ENCODE measurements at places on chromosomes 13 and 19.

GRCh38 chr19:17289489-17289888 lies 7.8 kb downstream of the ANKLE1 start:
- peak; percentile 54 for DNase-seq

GRCh38 chr19:342128-342455 lies 2.5 kb downstream of the MIER2 start:
- DNase-seq, result no peak

DNA sequence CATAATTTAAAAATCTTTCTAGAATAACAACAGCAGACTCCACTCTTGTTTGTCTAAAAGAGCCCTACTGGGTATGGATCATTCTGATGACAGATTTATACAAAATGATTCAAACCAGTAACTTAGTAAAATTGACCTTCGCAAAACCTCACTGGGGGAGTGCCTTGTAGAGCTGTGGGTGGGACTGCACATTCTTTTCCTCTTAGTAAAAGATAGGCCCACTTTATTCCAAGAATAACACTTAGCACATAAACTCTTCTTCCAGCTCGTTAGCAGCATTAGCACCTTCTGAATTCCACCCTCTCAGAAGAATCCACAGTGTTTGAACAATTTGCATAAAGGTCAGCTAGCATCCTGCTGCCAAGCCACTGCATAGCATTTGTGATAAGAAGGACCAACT lies 106.8 kb downstream of the STOML3 start:
- DNase-seq, result no peak

DNA sequence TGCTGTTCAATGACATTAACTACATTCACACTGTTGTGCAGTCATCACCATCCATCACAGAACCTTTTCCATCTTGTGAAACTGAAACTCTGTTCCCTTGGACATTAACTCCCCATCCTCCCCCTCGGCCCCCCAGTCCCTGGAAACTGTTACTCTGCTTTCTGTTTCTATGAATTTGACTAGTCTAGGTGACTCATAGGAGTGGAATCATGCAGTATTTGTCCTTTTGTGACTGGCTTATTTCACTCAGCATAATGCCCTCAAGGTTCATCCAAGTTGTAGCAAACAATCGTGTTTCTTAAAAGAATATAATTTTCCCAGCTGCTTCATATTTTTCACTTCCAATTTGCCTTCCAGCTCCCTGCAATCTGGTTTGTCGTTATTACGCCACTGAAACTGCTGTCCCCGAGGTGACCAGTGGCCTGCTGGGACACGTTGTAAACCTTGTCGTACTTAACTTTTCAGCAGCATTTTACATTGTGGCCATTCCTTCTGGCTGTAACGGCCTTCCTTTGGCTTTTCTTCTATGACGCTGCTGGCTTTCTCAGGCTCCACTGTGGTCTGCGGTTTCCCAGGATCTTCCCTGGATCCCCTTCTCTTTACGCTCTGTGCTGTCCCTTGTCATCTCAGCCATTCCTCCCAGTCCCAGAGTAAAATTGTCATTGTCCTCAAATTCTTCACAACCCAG lies 74.0 kb downstream of the DHRS12 start:
- no peak for DNase-seq

DNA sequence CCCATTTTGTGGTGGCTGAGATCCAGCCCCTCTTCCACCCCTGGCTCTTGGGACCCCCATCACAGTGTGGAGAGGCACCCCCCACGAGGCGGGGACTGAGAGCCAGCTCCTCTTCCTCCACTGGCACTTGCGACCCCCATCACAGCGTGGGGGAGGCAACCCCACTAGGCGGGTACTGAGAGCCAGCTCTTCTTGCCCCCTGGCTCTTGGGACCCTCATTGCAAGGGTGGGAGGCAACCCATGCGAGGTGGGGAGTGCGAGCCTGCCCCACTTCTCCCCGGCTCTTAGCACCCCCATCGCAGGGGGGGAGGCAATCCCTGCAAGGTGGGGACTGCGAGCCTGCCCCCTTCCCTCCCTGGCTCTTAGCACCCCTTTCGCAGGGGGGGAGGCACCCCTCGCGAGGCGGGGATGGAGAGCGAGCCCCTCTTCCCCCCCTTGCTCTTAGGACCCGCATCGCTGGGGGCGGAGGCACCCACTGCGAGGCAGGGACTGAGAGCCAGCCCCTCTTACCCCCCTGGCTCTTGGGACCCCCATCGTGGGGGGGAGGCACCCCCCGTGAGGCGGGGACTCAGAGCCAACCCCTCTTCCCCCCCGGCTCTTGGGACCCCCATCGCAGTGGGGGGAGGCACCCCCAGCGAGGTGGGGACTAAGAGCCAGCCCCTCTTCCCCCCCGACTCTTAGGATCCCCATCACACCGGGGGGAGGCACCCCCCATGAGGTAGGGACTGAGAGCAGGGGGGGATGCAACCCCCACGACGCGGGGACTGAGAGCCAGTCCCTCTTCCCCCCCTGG lies 364.6 kb upstream of the SPRY2 start:
- no peak for DNase-seq

DNA sequence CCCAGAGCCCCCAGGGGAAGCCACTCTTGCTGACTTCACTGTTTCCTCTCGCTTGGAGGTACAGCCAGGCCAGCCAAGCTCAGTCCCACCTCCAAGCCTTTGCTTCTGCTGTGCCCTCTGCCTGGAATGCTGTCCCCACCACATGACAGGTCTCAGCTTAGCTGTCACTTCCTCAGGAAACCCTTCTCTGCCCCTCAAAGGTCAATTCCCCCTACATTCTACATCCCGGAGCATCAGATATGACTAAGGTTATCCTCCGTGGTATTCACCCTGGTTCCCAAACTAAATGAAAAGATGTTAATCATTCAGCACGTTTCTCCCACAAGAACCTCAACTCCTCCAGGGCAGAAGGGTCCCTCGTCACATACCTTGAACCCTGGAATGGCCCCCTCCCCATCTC lies 53.5 kb downstream of the PTPRS start:
- DNase-seq, result no peak

GRCh38 chr19:56217039-56217949 lies 15.2 kb downstream of the ZSCAN5C start:
- no peak for DNase-seq

- DNase-seq, result no peak
These were observed 7.2 kb downstream of the CIC start for GRCh38 chr19:42276284-42276683.

GRCh38 chr19:54209811-54210494 lies 9.3 kb downstream of the RPS9 start:
- DNase-seq, result no peak

GRCh38 chr19:3224346-3225168 lies at the start of gene CELF5:
CELF5 (plus strand) TSS chr19:3224661; CDS start chr19:3224740, 79 bp downstream.
- DNase-seq, result peak; percentile 69

DNA sequence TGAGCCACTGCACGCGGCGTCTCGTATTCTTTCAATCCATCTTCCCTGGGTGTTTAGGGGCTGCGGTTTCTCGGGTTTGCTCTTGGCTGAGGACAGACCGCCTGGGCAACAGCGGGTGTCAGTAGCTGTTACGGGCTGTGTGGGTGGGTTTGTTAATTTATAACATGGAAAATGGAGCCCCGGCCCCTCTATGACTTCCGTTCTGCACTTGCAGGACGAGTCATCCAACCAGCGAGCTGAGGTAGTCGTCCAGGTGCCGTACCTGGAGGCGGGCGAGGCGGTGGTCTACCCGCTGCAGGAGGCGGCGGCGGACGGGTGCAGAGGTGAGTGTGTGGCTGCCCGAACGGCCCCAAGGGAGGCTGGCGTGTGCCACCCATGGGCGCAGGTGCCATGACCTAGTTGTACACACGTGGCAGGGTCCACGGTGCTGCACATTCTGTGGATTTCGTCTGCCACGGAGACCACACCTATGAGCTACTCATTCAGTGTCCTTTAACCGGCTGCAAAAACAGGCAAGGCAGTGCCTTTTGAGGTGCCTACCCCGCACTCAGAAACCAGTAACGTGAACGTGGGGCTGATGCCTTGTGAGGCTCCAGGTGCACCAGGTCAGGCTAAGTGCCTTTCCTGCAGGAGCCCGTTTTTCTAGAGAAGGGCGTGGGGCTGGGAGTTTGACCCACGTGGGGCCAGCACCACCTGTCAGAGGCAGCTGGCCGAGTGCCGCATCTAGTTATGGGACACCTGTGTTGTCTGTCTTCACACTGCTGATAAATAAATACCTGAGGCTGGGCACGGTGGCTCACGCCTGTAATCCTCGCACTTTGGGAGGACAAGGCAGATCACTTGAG lies 10.9 kb downstream of the POLR2E start:
- peak; percentile 23 for DNase-seq

DNA sequence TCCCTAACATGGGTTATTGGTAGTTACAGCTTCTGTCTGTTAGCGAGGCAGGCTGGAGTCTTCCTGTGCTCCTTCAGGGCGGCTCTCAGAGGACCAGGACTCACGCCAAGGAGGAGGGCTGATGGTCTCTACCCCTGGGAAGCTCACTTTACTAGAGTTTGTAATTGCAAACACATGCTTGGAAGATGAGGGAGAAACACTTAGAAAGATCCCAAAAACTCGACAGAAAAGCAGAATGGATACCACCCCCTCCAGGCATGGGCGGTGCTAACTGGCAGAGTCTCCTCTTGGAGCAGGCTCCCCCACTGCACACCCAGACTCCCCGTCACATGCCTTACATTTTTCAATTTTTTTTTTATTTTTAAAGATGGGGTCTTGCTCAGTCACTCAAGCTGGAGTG lies 62.0 kb downstream of the PARP4 start:
- DNase-seq, result no peak

GRCh38 chr19:35315883-35316282 lies 13.1 kb upstream of the CD22 start:
- no peak for DNase-seq
